ENCODE measurements at places on chromosomes 3 and 15.

DNA sequence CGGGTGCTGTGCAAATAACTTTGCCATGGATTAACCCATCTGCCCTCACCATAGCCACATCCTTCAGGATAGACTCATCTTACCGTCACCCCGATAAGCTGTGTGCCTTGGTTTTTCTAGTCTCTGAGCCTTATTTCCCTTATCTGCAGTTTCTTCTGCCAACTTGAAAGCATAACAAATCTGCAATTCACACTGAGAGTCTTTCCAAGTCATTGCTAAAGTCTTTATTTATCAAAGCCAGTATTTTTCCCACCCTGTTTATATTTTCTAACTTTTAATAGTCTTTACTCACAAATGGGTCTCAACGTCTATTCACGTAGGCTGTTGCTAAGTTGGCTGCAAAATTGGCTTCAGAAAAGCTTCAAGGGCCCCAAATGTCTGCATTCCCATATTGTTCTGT is 61.6 kb upstream of the SUCLG2 start:
- no peak for DNase-seq

DNA sequence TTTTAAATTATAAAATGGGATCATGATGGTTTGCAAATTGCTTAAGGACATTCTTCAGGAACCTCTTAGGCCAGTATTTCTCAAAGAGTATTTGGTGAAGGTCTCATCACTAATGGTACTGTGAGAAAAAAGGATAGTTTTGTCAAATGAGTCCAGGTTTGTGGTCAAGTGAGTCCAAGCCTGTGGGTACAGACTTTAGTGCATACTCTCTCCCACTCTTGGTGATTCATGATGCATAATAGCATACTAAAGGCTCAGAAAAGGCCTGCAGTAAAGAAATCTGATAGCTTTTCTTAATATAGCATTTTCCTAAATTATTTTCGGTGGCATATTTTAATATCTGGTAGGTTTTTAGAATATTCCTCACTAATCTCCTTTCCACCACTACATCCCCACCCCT is 20.0 kb downstream of the BOC start:
- no peak for DNase-seq

GRCh38 chr3:63047068-63047467 is 171.9 kb upstream of the CADPS start:
- DNase-seq: no peak

DNA sequence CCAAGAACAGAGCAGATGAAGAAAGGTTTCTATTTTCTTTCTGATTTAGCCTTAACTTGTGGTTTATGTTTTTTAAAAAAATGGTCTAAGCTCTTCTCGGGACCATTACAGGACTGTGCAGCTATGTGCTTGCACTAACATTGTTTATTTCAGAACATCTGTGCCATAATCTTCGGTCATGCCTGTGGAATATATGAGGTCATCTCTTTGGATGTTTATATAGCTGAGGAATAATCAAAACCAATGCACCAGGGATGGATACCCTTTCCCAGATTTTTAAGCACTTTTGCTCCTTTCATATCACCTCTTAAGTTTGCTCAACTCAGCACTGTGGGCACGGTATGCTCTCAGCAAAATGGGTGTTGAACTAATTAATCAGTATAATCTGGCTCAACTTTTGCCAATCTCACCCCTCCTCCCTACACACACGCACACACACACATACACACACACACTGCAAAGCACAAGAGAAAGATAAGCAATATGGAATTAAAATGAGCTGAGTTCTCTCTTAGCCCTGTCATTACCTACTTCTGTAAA is 268.5 kb upstream of the TMC3 start:
- DNase-seq: no peak

DNA sequence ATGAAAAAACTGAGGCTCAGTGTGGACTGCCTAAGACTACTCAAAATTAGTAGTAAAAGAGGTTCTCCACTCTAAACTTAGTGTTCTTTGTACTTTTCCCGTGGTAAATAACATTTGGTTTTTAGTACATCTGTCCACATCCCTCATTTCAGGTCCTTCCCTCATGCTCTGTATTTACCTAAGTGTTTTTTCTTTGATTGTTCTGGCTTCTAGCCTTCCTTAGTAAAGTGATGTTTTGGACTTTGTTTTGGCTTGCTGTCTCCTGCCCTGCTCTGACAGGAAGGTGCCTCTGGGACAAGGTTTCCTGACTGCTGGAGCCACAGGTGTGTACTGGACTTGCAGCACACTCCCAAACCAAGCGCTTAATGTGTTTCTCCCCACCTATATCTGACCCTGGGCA is 29.9 kb upstream of the ALDH1A2 start:
- DNase-seq: no peak
